ENCODE measurements at places on chromosomes 7 and 10.
A peak's percentile ranks its signal among the peaks of the same experiment; 100 is the strongest.

DNA sequence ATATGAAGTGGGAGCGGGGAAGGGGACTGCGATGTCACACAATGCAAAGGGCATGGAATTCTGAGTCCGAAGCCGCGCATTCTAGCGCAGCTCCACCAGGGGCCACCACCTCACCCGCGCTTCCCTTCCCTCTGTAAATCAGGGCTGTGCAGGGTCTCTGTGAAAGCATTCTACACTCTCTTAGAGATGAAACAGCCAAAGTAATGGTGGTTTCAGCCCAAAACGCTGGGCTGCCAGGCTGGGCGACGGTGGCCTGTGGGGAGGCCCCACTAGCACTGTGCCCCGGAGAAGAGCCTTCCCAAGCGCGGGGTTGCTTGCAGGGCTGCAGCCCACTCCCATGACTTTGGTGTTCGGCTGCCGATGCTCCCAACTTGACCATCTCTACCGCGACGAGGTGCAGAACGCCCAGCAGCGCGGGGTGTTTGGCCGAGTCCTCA is 11.4 kb downstream of the ATG9B start:
- DNase-seq: no peak

DNA sequence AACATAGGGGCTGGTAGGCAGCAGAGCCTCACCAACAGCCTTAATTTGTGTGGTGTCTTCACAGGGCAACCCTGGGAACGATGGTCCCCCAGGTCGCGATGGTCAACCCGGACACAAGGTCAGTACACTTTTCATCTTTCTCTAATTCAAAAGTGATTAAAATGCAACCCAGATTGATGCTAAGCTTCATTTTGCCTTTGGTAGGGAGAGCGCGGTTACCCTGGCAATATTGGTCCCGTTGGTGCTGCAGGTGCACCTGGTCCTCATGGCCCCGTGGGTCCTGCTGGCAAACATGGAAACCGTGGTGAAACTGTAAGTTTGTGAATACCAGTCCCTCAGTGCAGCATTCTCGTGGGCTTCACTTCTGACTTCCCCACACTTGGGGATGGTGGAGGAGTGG is 30.9 kb downstream of the COL1A2 start:
- DNase-seq: no peak

DNA sequence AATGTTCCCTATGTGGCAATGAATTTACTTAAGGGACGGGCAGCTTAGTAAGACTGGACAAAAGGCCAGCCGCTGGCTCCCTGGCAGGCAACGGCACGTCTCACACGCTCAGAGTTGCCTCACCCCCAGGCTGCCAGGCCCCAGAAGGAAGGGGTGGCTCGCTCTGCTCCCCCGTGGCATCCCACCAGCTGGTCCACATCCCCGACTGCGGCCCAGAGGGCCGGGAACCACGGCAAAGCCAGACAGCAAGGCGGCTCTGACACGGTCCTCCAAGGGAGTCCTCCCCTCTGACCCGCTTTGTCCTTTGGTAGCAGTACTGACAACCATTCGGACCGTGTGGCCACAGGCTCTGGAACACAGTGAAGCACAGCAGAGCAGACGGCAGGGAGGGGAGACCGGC is 34.1 kb downstream of the NUDT1 start:
- no peak for DNase-seq

GRCh38 chr7:95997632-95998031 is 225.3 kb downstream of the DYNC1I1 start:
- DNase-seq: no peak

DNA sequence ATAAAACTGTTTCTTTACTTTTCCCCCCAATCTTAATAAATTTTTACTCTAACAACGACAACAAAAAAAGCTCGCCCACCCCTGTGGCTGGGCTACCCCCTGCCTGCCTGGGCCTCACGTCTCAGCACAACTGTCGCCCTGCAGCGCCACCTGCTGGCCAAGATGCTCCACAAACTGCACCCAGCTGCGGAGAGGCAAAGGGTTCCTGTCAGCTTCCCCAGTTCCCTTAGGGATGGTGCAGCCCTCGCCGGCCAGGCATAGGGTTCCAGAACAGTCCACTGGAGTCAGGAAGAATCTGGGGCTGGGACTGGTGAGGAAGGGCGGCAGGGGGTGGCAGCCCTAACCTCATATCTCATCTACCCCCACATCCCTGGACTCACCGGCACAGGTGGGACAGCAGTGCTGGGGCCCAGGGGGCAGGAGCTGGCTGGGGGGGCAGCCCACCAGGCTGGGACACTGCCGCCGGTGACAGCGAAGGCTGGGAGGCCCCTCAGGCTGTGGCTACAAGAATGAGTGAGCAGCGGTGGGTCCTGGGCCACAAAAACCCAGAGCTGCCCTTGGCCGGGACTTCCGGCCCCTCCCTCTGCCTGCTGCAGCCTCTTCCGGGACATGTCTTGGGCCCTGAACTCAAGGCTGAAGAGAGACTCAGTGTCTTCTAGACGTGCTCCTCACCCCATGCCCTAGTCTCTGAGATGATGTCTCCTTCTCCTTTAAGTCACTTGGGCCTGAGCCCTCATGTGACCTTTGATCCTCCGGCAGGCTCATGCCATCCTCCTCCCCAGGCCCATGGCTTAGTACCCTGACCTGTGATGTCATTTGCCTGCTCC is 21.2 kb downstream of the ATP6V1F start:
- peak; percentile 42 for DNase-seq

- peak; percentile 65 for DNase-seq
Observed at GRCh38 chr7:157273208-157274093, 63.4 kb upstream of the DNAJB6 start.

DNA sequence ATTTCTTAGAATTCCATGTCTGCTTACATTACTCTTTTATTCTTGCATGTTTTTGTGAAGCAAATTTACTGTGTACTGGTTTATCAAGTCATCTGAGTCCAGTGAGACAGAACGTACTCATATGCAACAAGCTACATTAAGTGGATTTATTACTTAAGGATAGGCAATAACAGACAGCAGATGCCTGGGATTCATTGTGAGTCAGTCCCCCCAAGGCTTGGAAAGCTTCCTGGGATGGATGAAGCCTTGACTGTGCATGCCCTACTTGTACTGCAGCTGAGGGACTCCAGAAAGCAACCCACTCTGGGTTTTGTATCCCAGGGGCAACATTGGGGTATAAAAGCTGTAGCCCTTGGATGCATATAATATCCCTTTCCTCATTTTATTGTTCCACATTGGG is 113.4 kb upstream of the RAB18 start:
- peak; percentile 6 for DNase-seq

DNA sequence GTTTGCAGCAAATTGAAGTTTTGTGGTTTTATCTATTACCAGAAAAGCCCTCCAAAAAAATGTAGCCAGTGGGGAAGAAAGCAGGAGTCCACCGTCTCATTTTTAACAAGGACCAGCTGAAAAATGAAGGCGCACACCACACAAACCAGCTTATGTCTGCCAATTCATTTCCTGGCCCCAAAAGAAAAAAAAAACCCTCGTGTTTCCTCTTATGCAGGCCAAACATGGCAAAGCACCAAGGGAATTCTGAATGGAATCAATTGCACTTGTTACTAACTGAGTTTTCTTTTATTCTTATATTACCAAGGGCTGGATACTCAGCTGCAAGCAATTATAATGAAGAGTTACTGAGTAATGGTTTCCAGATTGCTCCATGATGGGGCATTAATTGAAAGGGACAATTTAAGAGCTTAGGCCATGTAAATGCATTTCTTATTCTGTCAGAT is 428.3 kb upstream of the NPVF start:
- no peak for DNase-seq

GRCh38 chr7:56213574-56213973 is 97.4 kb upstream of the NUPR2 start:
- DNase-seq: no peak

DNA sequence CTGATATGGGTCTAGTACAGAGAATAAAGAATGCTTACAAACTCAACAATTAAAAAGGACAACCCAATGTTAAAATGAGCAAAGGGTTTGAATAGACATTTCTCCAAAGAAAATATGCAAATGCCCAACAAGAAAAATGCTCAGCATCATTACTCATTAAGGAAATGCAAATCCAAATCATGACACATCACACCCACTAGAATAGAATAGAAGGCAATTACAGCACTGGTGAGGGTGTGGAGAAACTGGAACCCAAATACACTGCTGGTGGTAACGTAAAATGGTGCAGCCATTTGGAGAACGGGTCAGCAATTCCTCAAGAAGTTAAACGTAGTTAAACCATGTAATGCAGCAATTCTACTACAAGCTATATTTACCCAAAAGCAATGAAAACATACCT is 53.8 kb downstream of the KDM7A start:
- peak; percentile 9 for DNase-seq

DNA sequence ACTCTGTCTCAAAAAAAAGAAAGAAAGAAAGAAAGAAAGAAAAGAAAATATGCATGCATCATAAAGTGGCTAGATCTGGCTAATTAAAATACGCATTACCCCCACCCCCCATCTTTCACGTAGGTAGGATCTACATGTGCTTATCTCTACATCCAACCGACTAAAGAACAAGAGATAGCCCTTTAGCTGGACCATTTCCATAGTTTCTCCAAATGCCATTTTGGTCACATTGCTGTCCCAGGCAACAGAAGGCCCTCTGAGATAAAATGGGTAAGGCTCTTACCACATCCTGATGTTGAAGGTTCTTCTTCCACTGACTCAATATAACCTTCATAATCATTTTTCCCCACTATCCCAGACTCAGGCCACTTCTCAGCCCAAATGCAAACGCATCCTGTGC is 31.5 kb downstream of the PIK3AP1 start:
- DNase-seq: no peak

DNA sequence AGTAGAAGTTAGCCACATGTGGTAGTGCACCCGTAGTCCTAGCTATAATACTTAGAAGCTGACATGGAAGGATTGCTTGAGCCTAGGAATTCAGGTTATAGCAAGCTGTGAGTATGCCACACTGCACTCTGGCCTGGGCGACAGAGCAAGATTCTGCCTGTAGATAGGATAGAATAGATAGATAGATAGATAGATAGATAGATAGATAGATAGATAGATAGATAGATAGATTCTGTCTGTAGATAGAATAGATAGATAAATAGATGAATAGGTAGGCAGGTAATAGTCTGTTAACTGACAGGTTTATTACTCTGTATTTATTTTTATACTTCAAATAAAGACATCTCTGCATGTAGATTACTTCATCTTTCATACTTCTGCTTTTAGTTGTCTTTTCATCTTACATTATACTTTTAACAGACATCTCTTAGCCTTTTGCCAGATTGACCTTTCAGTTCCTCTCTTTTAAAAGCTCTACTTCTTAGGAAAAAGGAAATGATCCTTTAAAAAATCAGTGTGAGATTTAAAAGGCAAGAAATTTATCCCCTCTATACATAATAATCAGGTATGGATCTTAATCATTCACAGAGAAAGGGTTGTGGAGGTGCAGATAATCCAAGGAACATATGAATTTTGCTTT is 31.8 kb downstream of the CCAR1 start:
- no peak for DNase-seq

DNA sequence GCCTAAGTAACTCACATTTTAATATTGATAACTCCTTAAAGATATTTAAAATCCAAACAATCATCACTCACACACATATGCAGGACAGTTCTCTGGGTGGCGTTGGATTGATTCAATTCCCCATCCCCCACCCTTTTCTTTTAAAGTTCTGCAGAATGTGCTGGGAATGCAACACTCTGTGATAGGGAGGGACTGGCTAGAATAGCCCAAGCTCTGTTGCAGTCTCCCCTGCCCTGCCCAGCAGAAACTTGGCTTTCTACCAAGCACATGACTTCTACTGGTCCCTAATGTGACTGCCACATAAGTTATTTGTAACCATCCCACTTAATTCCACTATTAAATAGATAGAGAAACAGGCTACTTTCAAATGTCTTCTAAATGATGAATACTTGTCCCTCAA is 55.2 kb downstream of the TWIST1 start:
- DNase-seq: no peak

GRCh38 chr10:123640016-123640535 is 26.1 kb upstream of the GPR26 start:
- DNase-seq: no peak

DNA sequence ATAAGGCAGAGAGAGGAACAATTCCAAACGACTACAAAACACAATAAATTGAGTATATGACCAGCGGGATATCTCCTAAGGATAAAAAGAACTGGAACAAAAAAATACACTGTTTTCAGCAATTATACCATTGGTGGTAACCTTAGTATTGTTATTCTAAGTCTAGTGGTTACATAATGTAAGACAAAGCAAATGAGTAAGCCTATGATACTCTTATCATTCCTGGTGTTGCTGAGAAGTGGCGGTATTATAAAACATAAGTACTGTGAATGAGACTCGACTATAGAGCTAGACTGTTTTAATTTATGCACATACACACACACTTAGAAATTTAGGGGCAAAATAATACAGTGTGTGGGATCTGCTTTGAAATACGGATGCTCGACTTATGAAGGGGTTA is 107.7 kb downstream of the NRBF2 start:
- no peak for DNase-seq

GRCh38 chr7:68205826-68206225 is 1209.2 kb downstream of the TYW1 start:
- DNase-seq: no peak

DNA sequence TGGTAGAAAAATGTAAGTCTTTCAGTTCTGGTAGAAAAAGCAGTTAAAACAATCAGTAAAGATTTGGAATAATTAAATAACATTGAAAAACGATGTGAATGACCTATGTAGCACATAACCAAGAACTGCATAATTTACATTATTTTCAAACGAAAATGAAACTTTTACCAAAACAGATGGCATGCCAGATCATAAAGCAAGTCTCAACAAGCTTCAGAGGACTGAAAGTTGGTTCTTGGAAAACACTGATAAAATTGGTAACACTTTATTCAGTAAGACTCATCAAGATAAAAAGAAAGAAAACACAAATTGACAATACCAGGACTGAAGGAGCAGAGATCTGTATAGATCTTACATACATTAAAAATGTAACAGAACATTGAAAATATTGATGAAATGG is 92.8 kb downstream of the VIPR2 start:
- no peak for DNase-seq

DNA sequence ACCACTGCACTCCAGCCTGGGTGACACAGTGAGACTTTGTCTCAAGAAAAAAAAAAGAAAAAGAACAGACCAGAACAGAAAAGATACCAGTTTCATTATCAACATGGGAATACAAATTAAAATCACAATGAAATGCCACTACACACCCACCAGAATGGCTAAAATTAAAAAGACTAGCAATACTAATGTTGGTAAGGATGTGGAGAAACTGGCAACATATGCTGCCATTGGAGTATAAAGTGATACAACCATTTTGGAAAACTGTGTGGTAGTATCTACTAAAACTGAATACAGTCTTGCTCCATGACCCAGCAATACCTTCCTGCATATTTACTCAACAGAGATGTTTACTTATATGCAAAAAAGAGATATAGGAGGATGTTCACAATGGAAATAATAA is 2.9 kb upstream of the RRP12 start:
- no peak for DNase-seq

All from renal cortical epithelial cell (primary cell).